Stimulated activated CD8-positive, alpha-beta memory T cell treated with anti-CD3 and anti-CD28 coated beads, Interleukin-2, amount 100 ng/mL, for 48 hours (primary cell): ENCODE measurements at places on chromosomes 7 and 10.
A peak's percentile ranks its signal among the peaks of the same experiment; 100 is the strongest.

GRCh38 chr7:22093001-22093400 is 147.3 kb upstream of the CDCA7L start:
- no peak for DNase-seq

DNA sequence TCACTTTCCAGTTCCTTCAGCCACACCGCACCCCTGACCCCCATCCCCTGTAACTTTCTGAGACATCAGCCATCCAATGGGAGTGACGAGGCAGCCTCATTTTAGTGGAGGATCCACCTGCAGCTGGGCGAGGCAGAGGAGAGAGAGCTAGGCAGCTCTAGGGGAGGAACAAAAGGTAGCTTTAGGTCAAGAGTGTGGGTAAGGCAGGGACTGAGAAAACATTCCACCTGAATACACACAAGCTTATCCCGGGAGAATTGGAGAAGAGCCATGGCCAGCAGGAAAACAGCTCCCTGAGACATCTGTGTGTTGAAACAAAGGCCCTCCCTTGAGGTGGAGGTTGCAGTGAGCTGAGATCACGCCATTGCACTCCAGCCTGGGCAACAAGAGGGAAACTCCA is 6.7 kb upstream of the KLRG2 start:
- DNase-seq: no peak

GRCh38 chr10:10500937-10501336 is 516.7 kb upstream of the CELF2 start:
- no peak for DNase-seq

DNA sequence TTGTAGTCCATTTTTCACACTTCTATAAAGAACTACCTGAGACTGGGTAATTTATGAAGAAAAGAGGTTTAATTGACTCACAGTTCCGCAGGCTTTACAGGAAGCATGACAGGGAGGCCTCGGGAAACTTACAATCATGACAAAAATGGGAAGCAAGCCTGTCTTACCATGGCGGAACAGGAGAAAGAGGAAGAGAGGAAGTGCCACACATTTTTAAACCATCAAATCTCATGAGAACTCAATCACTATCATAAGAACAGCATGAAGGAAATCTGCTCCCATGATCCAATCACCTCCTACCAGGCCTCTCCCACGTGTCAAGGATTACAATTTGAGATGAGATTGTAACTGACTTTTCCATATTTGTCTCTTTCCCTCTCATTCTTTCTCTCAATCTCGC is 9.3 kb upstream of the PNPLA8 start:
- no peak for DNase-seq

DNA sequence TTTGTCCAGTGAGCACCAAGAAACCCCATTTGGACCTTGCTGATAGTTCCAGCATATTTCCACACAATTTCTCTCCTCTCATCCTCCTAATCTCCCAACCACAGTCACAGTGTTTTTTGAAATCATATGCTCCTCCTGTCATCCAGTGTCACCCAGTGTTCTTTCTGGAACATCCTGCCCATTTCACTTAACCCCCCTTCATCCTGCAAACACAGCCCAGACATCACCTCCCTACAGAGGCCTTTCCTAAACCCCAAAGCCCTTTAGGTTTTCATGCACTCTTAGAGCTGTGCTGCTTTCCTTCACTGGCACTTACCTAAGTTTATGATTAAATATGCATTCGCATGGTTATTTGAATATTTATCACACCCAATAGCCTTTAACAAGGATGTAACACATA is 1158.0 kb upstream of the C7orf33 start:
- DNase-seq: no peak

GRCh38 chr7:22487978-22488642 is 11.9 kb downstream of the STEAP1B start:
- DNase-seq: no peak

DNA sequence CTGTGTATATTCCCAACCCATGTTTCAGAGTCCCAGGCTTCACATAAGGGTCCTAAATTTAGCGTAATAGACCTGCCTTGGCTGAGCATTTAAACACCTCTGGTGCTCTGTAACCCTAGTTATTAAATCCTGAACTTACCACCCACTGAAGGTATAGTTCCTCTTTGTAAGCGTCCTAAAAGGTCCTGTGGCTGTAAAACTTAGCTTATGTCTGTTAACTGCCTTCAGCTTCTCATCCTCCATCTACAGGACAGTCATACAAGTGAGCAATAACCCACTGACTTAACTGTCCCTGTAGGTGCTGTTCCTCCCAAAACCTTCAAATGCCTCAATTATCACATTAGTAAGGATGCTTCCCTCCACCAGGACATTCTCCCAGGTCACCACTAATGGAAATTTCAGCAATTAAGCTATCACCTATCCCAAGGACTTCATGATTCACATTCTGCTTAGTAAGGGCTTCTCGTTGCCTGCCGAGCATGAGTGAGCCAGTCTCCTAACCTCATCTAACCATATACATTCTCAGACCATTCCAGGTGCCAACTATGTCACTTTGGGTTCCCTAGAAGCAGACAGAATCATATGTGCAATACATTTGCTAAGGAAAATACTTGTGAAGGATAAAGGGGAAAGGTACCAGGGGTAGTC is 55.8 kb downstream of the CASD1 start:
- no peak for DNase-seq

- no peak for DNase-seq
These were observed 57.2 kb downstream of the MGAM2 start for GRCh38 chr7:142168746-142169145.

DNA sequence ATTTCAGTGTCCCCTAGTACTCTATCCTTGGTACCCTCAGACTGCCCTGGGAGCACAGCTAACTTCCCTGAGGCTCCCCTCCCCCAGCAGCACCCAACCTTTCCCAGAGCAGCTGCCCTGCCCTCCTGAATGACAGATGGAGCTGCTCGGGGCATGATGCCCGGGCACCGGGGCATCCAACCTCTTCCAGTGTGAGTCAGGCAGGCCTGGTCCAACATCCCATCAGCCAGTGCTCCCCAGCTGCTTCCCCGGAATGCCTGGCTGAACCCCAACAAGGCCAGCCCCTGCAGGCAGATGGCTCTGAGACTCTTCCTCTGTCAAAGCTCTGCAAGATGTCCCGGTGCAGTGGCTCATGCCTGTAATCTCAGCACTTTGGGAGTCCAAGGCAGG is 11.9 kb upstream of the TSPAN15 start:
- DNase-seq: no peak

- DNase-seq: no peak
These were observed 24.0 kb upstream of the GTF2I start for GRCh38 chr7:74633451-74633921.

- no peak for DNase-seq
These were observed 290.3 kb downstream of the TNS3 start for GRCh38 chr7:47291461-47292081.

GRCh38 chr10:75408911-75409885 is 7.6 kb upstream of the ZNF503 start:
- DNase-seq: no peak

- no peak for DNase-seq
These were observed 594.4 kb upstream of the VSTM2A start for GRCh38 chr7:53947732-53948131.

DNA sequence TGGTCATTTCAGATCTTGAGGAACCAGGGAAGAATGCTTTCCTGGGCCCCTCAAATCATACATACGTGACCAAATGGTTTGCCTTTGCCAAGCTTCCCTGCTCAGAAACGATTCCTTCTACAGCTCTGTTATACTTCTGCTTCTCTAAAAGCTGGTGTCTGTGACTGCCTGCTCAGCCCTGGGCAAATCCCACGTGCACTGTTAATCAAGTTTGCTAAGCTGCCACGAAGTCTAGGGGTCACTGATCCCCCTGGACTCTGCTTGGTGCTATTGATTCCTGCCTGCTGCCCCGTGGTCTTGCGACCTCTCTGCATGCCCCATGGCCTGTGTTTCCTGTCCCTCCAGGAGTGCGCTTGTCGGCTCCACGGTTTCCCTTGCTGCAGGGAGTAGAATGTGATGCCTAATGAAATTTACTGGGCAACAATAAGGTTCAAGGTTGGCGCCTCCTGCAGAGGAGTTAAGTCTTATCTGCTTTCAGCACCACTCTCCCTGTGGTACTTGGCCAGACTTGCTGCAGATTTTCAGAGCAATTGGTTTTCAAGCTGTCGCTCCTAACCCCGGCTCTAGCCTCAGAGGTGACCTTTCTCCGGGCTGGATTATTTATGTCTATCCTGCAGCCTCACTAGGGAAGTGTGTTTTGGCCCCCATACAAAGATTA is 201.6 kb upstream of the FZD8 start:
- DNase-seq: no peak

- no peak for DNase-seq
These were observed 5.5 kb downstream of the CUEDC2 start for GRCh38 chr10:102426803-102427287.

GRCh38 chr7:111705807-111706206 is 143.5 kb upstream of the IMMP2L start:
- no peak for DNase-seq

GRCh38 chr7:3432911-3433310 is 131.9 kb downstream of the SDK1 start:
- no peak for DNase-seq

DNA sequence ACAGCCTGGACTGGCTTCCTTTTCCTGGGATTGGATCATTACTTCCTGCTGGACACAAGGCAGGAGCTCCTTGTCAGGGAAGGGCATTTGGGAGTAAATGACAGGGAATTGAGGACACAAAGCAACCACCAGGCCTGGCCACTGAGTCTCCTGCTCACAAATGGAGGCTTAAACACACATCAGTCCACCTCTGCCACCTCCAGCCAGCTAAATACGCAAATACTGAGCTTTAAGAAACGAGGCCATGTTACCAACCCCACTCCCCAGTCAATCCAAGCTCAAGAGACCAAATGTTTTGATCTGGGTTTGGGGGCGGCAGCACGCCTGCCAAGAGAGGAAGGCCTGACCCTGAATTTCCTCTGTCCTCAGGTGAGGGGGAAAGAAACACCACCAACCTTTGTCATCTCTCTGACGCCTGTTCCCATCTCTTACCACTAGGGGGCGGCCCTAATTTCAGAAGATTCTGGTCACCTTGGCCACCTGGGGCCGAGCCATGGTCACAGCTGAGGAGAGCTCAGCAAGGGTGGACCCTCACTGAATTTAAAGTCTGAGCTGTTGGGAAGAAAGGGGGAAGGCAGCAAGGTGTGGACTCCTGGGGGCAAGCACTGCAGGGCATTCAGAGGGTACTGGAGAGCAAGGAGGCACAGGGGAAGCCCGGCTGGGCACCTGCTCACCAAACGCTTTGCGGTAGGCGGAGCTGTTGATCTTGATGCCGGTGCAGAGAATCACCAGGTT is 16.5 kb downstream of the AIFM2 start:
- peak; percentile 24 for DNase-seq

- DNase-seq: no peak
These were observed 143.9 kb upstream of the MGMT start for GRCh38 chr10:129322933-129323820.

DNA sequence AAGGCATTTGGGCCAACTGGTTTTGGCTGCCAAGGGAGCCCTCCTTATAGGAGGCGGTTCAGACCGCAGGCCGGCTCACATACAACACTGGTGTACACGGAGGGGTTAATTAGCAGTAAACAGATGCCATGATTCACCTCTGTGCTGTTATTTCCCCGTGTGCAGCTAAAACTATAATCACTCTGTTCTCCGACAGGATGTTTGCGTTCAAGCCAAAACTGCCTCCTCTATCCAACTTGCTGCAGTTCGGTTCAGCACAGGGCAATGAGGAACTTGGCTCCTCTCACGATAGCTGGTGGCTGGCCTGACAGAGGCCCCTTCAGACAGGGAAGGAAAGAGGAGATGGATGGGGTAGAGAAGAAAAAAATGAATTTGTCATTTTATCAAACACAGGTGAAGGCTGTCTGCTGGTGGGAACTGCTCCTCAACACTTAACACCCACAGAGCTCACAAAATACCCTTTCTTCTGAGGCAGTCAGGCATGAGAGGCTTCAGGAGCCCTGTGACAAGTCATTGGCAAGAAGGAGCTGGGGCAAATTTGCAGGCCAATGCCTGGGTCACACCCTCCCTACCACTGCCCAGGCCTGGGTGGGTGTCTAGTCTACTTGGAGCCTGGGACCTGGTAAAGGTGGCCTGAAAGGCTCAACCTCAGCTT is 24.0 kb downstream of the KCNMA1 start:
- DNase-seq: no peak

GRCh38 chr10:86205306-86206239 is 161.0 kb downstream of the GRID1 start:
- no peak for DNase-seq

DNA sequence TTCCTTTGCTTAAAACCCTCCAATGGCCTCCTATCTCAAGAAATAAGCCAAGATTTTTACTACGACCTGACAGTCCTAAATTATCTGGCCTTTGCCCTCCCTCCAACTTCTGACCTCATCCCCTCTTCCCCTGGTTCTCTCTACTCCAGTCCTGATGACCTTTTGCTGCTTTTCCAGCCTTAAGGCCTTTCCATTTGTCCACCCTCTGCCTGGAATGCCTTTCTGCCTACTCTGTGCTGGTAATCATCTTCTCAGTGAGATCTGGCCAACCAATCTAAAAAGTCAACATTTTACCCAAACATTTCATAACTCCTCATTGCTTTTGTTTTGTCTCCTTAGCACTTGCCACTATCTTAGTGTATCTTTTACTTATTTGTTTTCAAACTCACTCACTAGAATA is 75.7 kb downstream of the VPS41 start:
- DNase-seq: no peak

DNA sequence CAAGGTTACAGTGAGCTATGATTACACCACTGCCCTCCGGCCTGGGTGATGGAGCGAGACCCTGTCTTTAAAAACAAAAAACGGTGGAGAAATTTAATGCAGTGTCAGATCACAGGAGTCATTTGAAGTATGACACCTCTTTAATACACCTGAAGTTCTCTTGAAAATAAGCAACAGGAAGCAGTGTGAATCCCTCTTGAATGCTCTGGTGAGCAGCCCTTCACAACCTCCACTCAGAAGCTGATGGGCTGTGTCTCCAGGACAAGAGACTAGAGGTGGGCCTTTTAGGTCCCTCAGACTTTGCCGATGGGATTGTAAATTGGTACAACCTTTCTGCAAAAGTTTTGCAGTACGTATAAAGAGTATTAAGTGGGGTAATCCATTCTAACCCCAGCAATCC is 50.1 kb downstream of the CYP26A1 start:
- DNase-seq: no peak

GRCh38 chr10:3783682-3784432 is 1.2 kb downstream of the KLF6 start:
- no peak for DNase-seq

DNA sequence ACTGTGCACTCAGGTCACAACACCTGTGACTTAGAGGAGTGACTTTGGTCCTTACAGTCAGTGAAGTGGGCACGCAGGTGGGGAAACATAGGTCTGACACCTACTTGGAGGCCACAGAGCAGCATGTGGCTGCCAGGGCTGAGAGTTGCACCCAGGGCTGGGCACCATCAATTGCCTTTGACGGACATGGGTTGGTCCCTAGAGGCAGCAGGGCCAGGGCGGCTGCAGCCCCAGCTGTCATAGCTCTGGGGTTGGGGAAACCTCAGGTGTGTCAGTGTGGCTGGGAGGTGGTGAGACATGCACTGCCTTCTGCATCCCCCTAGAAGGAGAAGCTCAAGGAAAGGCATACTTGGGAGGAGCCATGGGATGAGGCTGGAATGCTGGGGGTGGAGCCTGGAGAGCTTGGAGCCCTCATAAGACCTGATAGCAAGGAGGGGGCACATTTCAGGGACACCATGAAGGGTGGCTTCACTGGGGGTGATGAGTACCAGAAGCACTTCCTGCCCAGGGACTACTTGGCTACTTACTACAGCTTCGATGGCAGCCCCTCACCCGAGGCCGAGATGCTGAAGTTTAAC is at the start of gene INMT:
Gene INMT (plus strand): TSS at position 440 of the 578 bp plus-strand sequence. CDS start 16 bp downstream, at position 456.
- DNase-seq: no peak
